Sciatic nerve (tissue), 2 donors: ENCODE measurements at places on chromosomes 11 and 22.

GRCh38 chr11:107591378-107592230 is 657 bp downstream of the ELMOD1 start:
- DNase-seq = no peak

GRCh38 chr22:39498368-39498767 is 3.7 kb upstream of the MIEF1 start:
- no peak for DNase-seq

DNA sequence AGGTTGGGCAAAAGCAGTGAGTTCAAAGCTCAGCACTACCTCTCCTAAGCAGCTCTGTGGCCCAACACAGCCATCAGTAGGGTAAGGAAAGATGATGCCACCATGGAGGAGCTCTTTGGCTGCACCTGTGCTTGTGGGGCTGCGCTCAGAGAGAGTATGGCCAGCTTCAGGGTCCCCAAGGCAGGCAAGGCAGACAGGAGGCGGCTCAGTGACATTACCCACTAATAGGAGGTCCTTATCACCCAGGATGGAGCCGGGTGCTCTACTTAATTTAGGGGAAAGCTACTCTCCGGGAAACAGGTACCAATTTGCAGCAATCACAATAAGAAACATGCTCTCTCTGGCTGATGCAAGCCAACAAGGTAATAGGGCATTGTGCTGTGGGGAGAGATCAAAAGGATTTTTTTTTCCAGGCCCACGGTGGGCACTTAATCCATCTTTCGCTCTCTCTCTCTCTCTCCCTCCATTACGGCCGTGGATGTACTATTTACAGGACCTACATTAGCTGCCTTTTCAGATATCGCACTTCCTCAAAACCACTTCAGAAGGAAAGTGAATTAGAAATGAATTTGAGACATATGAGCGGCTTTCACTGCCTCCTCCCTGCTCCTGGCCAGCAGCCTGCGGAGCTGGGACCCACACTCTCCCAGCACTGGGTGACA is 446.3 kb downstream of the SOX6 start:
- peak; percentile 9 for DNase-seq

GRCh38 chr22:27601195-27601594 is 200.4 kb downstream of the MN1 start:
- DNase-seq = no peak

DNA sequence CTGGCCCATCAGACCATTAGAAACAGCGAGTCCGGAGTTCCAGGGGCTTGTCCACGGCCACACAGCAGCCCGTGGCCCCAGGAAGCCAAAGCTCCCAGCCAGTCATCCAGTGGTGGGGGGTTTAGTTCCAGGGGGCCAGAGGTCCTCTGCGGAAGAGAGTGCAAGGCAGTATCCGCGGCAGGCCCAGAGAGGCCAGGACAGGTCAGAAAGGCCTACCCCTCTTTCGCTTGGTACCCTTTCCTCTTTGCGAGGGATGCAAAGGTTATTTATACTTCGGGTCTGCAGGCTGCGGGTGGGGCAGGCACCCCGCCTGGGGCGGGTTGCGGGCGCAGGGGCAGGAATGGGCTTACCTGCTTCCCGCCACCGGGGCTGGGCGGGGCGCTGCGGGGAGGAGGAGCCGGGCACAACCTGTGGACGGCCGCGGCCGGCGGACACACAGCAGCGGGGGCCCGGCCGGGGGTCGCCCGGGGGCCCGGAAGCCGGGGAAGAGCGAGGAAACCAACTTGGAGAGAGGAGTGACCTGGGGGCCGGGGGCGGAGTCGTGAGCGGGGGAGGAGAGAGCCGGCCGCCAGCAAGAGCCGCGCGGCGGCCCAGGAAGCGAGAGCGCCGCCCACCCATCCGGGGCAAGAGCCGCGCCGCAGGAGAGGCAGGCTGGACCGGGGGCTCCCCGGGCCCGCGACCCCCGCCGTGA is at the start of gene SH3BP1:
TSS of gene SH3BP1 (plus strand) at position 600 of the 691 bp plus-strand sequence. CDS start 119 bp downstream, outside the sequence.
- DNase-seq = no peak

GRCh38 chr22:19537941-19538488 is 13.8 kb upstream of the CLDN5 start:
- DNase-seq = no peak

- no peak for DNase-seq
These were observed 137.5 kb downstream of the LDLRAD3 start for GRCh38 chr11:36081274-36081945.

DNA sequence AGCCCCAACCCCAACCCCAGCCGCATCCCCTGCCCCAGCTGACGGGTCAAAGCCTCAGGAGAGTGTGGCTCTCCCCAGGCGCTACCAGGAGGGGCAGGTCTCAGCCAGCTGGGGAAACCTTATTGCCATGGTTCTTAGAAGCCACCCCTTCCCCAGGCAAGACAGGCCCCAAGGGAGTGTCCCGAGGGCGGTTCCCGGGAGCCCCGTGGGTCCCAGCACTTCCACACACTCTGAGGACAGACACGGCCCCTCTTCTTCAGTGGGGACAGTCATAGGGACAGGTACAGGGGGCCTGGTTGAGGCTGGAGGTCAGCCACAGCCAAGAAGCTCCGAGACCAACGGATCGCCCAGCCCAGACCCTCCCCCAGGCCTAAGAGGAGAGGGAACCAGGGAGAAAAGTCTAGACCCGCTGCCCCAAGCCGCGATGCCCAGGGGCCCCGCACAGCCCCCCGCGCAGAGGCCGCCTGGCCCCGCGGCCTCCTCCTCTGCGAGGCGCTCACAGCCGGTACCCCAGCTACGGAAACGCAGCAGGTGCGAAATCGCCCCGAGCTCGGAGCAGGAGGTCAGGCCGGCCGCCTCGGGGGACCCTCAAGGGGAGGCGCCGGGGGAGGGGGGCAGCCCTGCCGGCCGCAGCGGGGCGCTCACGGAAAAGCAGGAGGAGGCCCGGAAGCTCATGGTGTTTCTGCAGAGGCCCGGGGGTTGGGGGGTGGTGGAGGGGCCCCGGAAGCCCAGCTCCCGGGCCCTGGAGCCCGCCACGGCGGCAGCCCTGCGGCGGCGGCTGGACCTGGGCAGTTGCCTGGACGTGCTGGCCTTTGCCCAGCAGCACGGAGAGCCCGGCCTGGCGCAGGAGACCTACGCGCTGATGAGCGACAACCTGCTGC is 2.6 kb downstream of the KLHDC7B start:
- DNase-seq = no peak

- DNase-seq = no peak
These were observed 3.4 kb downstream of the PTGDR2 start for GRCh38 chr11:60852117-60852981.

GRCh38 chr22:46737976-46738646 is at the start of gene CERK:
Gene CERK, minus strand, starts transcription at chr22:46738252. Its CDS starts 104 bp downstream, at chr22:46738148.
- peak; percentile 89 for DNase-seq

GRCh38 chr11:9203691-9204311 is 61.3 kb downstream of the DENND5A start:
- no peak for DNase-seq

GRCh38 chr22:22554587-22555284 is 4.3 kb downstream of the PRAME start:
- DNase-seq = no peak

GRCh38 chr11:73577496-73577917 is 20.4 kb downstream of the FAM168A start:
- no peak for DNase-seq

DNA sequence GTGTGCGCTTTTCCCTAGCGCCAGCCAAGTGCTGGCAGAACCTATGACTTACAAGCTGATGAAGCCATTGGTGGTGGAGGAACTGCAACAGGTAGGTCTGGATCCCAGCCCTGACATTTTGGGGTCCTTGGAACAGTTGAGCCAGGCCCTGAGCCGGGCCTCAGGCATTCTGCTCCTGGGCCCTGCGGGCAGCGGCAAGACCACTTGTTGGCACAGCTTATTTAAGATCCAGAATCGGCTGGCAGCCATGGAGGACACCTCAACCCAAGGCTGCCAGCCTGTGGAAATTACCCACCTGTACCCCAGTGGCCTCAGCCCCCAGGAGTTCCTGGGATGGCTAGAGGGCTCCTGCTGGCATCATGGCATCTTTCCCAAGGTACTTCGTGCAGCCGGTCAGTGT is 49.7 kb downstream of the DNHD1 start:
- DNase-seq = no peak

DNA sequence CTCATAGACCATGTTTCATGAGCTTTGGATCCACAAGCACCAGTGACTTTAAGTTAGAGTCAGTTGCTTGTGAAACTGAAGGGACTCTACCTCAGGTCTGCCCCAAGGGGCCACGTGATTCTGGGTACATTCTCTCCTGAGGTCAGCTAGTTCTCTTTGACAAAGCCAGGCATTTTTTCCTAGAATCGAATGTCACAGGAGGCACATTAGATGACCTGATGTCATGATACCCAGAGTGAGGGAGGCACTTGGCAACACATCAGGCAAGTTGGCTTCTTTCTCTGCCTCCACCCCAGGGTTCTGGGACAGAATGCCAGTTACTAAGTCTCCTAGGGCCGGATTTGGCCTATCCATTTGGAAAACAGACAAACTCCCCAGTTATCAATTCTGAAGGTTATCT is 93.0 kb downstream of the APIP start:
- no peak for DNase-seq

DNA sequence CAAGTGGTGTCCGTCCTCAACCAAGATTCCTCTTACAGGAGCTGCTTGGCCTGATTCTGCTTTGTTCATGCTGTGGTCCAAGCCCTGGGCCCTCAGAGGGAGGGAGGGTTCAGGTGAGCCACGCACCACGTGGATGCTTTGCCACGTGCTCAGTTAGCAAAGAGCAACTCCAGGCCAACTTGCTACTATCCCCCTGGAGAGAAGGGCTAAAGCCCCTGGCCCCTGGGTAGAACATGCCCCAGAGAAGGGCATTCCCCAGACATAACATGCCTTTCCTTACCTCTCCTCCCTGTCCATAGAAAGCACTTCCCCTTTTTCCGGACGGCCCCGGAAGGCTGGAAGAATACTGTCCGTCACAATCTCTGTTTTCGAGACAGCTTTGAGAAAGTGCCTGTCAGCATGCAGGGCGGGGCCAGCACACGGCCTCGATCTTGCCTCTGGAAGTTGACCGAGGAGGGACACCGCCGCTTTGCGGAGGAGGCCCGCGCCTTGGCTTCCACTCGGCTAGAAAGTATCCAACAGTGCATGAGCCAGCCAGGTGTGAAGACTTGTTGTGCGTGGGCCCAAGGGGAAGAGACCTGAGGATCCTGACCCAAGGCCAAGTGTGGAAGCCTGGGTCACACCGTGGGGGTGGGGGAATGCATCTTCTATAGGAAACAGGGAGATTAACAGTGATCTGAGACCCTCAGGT is 8.8 kb downstream of the FOXR1 start:
- peak; percentile 70 for DNase-seq

DNA sequence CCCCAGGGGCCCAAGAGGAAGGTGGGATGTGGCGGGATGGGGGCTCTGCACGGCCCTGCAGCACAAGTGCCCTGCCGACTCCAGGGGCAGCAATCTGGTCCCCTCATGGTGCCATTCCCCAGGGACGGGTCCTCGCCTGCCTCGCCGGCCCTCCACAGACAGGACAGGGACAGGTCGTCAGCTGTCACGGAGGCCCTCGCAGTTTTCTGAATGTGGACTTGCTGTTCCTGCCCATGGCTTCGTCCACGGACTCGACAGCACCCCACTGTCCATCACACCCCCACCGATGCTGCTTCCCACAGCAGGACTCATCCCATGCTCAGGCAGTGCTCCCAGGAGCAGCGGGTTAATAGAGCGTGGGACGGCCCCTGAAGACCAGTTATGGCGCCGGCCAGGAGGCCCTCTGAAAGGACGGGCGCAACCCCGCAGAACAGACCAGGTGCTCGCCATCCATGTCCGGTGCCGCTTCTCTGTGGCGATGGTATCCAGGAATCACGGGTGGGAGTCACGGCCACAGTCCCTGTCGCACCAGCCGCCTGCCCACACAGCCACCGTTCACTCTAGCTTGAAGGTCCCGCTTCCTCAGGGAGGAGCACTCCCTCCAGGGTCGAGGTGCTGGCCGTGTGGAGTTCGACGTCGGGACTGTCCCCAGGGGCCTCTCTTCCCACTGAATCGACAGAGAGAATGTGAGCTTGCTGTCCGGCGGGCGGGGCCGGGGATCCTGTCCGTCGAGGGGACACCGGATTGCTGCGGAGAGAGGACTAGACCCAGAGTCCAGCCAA is 18.5 kb upstream of the MUC2 start:
- DNase-seq = peak; percentile 55

DNA sequence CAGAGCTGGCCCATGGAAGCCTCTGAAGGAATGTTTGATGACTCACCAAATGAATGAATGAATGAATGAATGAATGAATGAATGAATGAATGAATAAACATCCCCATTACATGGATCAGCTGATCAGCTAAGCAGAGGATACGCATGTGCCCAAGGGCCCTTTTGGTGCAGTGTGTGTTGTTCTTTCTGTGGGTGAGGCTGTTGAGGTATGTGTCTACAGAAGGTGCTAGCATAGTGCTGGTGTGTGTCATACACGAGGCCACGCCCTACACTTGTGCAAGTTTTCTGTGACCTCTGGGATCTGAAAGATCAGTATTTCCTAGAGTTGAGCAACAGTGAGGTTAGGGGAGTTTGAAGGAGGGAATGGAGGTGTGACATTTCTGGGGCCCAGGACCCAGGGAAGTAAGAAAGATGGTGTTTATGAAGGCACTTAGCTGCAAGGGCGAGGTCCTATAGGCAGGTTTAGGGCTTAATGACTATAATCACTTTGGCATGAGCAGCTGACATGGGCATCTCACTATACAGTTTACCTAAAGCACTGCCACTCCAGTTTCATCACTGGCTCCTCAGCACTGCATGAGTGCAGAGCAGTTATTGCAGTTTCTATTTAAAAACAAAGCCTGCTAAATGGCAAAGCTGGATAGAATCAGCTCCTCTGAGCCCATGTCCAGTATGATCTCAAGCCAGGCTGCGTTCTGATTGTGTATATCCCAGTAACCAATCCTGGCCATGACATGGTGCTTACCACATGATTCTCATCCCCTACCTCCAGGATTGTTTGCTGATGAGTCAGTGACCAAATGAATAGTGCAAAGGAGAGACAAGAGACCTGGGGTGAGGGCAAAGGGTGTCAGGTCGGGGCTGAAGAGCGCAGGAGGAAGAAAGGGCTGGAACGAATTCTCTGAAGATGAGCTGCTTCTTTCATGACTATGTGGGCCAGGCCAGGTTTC is 36.4 kb upstream of the E2F8 start:
- no peak for DNase-seq

DNA sequence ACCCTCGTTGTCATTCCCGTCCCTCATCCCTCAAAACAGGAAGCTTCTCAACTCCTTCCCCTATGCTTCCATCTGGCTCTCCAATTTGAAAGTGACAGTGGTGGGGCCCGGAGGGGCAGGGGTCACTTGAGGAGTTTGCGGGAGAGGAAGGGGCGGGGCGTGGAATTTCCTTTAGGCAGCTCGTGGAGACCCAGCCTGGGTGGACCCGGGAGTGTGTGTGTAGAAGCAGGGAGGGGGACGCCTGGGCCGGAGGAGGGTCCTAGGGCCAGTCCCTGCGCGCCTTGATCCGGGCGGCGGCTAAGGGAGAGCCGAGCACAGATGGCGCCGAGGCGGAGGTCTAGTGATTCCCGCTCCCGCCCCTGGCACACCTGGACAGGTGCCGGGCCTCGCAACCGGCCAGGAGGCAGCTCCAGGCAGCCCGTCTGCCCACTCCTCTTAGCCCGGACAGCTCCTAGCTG is 7.8 kb upstream of the PAX6 start:
- DNase-seq = no peak
